ENCODE measurements at places on chromosomes 2 and 18.

DNA sequence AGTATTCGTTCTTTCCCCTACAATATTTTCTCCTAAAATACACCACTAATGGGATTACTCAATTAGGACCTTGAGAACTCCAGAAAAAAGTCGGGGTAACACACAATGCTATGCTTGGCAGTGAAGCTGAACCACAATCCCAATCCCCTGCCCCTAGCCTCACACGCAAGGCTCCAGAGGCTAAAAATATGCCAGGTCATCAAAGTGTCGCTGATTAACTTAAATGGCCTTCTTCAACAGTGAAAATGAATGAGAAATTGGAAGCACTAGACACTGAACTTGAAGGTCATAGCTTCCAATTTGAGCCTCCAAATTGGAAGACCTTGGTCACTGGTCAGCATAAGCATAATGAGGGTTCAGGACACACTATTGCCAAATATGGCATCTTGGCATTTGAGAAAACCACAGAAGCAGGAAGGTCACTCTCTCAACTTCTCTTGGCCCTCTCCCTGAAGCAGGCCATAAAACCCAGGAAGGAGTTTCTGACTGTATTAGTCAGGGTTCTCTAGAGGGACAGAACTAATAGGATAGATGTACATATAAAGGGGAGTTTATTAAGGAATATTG lies 86.0 kb upstream of the SATB2 start:
- DNase-seq: no peak

DNA sequence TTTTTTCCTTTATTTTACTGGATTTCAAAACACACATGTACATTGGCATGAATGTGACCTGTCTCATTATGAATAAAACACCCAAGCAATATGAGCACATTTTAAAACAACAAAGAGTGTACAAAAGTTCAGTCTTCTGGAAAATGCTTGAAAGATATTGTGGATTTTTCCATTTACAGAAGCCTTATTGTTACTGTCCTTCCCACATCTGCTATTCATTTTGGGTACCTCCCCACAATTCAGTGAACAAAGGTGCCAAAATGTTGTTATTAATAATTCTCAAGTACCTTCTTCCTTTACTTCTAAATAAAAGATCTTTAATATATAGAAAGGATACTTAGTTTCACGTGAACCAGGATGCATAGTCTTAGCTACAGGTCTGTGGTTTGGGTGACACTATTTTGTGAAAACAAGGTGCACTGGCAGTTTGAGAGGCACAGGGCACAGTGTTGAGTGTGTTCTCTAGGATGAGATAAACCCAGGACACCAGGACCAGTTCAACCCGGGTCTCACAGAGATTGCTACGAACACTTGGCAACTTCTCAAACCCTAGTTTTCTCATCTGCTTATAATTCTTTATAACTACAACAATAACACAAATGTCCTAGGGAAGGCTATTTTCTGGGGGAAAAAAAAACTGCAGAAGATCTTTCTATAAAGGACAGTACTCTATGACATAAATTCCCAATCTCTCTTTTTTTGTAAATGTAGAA lies 84.5 kb upstream of the GALNT5 start:
- no peak for DNase-seq

- no peak for DNase-seq
Measured at GRCh38 chr18:3808985-3809780, 359.2 kb downstream of the TGIF1 start.

DNA sequence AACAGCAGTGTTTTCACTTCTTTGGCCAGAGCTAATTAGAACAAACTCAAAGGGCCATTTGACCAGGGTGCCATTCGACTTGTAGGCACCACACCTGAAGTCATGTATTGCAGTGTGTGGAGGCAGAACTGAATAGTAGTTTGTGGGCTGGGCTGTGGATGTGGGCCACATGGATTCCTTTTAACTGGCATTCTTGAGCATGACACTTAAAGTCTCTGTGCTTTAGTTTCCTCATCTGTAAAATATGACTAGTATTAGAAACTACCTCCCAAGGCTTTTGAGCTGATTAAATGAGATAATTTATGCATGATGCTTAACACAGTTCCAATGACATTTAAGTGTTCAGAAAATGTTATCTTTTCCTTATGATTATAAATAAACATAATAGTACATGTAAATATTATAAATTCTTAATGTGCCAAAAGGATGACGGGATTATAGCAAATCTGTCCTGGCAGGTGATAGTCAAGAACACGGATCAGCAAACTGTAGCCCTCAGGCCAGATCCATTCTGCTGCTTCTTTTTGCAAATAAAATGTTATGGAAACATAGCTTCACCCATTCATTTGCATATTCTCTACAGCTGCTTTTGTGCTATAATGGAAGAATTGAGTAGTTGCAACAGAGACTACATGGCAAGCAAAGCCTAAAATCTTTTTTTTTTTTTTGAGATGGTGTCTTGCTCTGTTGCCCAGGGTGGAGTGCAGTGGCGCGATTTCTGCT lies 36.3 kb upstream of the CCDC68 start:
- no peak for DNase-seq

- DNase-seq: no peak
Measured at GRCh38 chr18:45639408-45639807, 24.1 kb downstream of the SLC14A2 start.

GRCh38 chr2:222794585-222795449 lies 66.0 kb upstream of the ACSL3 start:
- no peak for DNase-seq

GRCh38 chr2:74884118-74884762 lies 50.3 kb downstream of the HK2 start:
- DNase-seq: no peak

- no peak for DNase-seq
Measured at GRCh38 chr18:29653671-29654215, 1388.8 kb downstream of the DSC3 start.

- DNase-seq: peak; percentile 6
Measured at GRCh38 chr18:75422341-75422910, 5.1 kb downstream of the SMIM21 start.

- no peak for DNase-seq
Measured at GRCh38 chr18:21853016-21853415, 112.4 kb downstream of the MIB1 start.

DNA sequence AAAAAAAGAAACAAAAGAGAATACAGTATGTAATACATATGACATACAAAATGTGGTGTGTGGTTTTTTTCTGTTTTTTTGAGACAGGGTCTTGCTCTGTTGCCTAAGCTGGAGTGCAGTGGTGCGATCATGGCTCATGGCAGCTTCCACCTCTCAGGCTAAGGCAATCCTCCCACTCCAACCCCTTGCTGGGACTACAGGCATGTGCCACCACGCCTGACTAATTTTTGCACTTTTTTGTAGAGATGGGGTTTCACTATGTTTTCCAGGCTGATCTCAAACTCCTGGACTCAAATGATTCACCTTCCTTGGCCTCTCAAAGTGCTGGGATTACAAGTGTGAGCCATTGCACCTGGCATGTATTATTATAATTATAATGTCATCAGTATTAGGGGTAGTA lies 38.9 kb downstream of the DHX57 start:
- DNase-seq: peak; percentile 9
